Activated CD8-positive, alpha-beta memory T cell treated with anti-CD3 and anti-CD28 coated beads for 24 hours (primary cell): ENCODE measurements at places on chromosomes 3 and 15.

GRCh38 chr3:138082085-138082991 is 33.1 kb downstream of the DZIP1L start:
- no peak for DNase-seq

- no peak for DNase-seq
Observed at GRCh38 chr15:92669432-92669831, 13.9 kb upstream of the FAM174B start.

- DNase-seq = no peak
Observed at GRCh38 chr15:68399096-68400065, 32.6 kb downstream of the ITGA11 start.

DNA sequence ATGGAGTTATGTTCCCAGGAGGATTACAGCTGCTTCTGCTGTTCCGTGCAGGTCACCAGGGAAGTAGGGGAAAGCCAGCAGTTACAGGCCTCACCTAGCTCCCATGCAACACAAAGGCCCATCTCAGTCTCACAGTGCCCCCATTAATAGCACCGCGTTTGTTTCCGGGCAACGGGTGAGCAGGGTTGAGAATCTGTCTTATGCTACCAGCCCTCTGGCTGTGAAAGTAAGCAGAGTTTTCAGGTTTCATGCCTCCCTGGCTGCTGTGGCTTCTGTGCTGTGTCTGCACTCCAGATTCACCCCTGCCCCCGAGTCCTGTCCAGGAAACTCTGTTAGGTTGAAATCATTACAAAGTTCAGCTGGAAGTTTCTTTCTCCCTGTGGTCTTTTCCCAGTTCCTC is 254.4 kb upstream of the GPR149 start:
- DNase-seq = no peak

GRCh38 chr15:76964157-76964556 is 30.8 kb upstream of the PSTPIP1 start:
- DNase-seq = no peak

DNA sequence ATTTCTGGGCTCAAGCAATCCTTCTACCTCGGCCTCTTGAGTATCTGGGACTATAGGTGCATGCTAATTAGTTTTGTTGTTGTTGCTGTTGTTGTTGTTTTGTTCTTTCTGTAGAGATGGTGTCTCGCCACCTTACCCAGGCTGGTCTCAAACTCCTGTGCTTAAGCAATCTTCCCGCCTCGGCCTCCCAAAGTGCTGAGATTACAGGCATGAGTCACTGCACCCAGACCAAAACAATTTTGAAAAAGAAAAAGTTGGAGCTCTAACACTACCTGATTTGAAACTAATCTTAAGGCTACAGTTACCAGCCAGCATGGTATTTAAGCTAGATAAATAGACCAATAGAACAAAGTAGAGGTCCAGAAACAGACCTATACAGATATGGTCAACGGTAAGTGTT is 29.8 kb downstream of the KPNA1 start:
- no peak for DNase-seq
